Left ventricle myocardium superior (tissue), 1 donor: ENCODE measurements at places on chromosomes 16 and 17.

- peak; percentile 89 for DNase-seq
Measured at GRCh38 chr16:67530013-67530939, 1.6 kb downstream of the RIPOR1 start.

DNA sequence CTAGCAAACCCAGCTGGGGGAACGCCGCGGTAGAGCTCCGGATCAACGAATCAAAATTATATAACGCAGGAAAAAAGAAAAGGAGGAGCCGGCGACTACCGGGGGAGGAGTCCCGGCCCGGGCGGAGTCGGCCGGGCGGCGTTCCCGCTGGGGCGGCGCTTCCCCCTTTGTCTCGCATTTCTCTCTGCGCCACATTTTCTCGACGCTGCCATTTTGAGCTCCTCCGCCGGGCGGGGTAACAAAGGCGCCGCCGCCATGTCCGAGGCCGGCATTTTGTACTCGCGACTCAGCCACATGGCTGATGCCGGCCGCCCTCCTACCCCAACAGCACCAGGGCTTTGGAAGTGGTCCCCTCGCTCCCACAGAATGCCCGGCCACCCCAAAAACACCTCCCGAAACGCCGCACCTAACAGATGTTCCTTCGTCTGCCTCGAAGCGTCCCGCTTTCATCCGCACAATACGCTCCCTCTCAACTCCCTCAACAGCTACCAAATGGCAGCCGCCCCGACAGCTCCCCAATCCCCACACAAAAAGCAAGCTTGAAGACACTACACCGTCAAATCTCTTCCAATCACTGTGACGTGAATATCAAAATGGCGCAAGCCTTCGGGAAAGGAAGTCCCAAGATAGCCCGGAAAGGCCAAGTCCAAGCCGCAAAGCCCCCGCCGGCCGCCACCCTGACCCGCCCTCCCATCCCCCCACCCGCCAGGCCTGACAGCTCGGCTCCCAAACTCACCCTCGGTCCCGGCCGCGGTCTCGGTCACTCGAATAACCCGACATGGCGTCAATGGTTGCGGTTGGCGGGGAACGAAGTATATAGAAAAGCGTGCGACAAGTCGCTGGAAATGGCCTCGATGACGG lies 519 bp downstream of the DDX5 start:
- DNase-seq: peak; percentile 95

GRCh38 chr16:75305364-75306098 lies 54.1 kb upstream of the BCAR1 start:
- peak; percentile 51 for DNase-seq

DNA sequence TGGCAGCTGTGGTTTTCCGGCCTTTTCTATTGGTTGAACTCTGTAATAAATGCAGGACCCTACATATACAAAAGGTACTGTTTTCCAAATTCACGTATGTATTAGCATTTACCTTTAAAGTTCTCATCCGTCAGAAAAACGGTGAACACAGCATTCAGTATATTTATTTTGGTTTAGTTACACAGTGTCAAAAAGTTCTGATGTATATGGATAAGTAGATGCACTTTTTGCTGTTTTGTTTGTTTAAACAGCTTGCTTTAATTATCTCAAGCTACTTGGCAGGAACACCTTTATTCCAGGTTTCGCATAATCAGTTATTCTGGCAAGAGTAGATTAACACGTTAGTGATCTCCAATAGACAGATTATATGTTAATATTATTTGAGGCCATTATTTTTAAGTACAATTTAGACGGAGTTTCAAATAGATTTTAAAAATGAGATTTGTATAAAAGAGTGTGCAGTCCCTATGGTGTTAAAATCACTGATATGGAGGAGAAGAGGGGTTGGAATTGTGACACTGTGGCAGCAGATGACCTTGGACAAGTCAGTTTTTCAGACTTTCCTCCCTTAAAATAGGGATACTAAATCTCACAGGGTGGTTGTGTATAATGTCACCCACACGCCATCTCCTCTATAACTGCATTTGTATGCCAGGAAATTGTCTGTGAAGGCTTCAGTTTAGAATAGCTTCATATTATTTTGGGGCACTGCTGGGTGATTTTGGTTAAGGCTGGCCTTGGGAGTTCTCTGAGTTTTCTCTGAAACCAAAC lies 2.1 kb downstream of the HERPUD1 start:
- no peak for DNase-seq

- DNase-seq: no peak
Measured at GRCh38 chr17:69339937-69340336, 13.0 kb upstream of the ABCA5 start.

DNA sequence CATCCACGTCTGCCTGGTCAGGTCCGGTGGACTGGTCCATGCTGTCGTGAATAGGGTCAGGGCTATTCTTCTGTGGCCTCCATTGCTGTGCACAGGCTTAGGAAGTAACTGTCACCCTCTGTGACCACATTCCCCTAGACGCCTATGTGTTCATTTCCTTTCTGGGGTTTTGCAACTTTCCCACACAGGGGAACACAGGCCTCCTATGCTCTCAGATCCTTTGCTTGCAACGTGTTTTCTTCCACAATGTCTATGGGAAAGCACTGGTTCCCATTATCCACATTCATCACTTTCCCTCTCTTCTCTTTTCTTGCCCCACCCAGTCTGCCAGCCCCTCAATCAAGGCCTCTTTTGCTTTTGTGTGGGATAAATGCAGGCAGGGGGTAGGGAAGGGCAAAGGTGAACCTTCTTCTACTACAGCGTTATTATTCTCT lies 43.2 kb upstream of the DNAJA2 start:
- no peak for DNase-seq

DNA sequence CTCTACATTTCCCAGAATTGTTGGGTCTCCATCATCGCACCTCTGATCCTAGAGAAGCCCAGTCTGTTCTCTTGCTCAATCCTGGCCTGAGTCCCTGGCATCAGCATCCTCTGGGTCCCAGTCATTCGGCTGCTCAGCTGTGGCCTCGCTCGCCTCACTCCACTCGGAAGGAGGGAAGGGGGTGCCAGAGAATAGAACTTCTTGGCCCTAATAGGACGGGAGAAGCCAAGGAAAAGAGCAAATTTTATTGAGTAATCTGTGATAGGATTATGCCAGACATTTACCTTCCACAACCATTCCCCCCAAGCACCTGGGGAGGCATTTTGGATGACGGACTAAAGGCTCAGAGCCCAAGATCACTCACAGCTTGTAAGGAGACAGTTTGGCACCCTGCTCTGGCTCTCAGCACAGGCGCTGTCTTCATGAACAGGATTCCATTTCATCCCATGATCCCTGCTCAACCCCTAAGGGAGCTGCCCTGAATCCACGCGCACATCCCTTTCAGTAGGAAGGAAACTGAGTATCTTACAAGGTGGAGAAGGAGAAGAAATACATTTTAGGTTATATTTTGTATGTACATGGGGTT lies 498 bp upstream of the CLEC10A start:
- DNase-seq: peak; percentile 67

GRCh38 chr17:47692137-47692894 lies 1.6 kb upstream of the TBKBP1 start:
- no peak for DNase-seq

- DNase-seq: peak; percentile 67
Measured at GRCh38 chr17:17351901-17352781, 49.0 kb downstream of the NT5M start.

- peak; percentile 91 for DNase-seq
Measured at GRCh38 chr17:50533720-50534148, 1.2 kb downstream of the EPN3 start.

- no peak for DNase-seq
Measured at GRCh38 chr16:53090286-53090590, 35.4 kb downstream of the CHD9 start.

GRCh38 chr17:9959377-9959981 lies 54.4 kb upstream of the RCVRN start:
- peak; percentile 60 for DNase-seq

GRCh38 chr17:65190467-65191097 lies 53.4 kb downstream of the RGS9 start:
- DNase-seq: no peak

DNA sequence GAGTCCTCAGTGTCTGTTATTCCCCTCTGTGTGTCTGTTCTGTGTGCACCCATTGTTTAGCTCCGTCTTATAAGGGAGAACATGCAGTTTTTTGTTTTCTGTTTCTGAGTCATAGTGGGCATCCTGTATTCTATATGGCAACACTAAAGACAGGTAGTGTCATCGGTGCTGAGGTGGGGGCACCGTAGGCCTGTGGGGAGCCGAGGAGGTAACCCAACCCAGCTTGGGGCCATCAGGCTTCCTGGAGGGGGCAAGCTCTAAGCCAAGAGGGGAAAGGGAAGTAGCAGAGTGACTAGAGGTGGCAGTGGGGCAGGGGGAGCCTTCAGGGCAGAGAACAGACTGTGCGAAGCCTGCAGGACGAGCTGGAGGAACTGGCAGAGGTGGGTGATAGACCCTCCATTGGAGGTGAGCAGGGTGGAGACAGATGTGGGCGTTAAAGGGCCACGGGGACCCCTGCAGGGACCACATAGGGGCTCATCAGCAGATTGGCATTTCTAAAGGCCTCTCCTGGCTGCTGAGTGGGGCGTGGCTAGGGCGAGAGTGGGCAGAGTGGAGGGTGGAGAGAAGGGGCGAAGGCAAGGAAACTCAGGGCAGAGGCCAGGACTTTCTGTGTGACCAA lies 36.5 kb downstream of the CPNE2 start:
- DNase-seq: no peak

DNA sequence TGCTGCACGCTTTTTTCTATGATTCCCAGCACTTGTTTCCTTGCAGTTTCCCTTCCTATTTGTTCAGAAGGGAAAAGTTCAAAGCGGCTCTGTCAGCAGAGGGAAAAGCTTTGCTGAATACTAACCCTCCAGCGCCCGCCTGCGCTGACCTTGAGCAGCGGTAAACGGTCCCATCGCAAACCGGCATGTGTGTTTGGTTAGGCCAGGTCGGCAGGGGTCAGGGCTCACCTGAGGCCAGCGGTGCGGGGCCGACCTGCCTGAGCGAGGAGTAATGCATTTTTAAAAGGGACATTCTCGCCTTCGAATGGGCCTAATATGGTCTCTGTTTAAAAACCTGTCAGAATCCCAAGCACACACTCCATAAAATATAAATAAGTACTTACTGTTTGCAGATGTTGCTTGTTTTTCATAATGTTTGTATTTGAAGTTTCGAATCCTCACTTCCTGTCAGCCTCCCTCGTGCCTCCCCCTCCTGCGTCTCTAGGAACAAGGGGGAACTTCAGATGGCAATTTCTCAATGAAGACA lies 110.1 kb downstream of the IRX3 start:
- no peak for DNase-seq

GRCh38 chr17:67107811-67108775 lies 63.7 kb downstream of the CACNG1 start:
- no peak for DNase-seq

- no peak for DNase-seq
Measured at GRCh38 chr17:35809855-35810461, 674 bp downstream of the TAF15 start.

DNA sequence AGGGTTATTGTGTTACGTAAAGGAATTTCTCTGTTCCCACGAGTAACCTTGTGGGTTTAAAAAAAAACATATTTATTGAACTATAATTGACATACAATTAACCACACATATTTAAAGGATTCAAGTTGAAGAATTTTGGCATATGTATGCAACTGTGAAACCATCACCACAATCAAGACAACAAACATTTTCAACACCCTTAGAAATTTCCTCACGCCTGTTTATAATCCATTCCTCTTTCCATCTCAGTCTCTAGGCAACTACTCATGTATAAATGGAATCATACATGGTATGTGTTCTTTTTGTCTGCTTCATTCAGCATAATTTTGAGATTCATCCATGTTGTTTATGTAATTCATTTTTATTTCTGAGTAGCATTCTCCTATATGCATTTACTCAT lies 104.0 kb downstream of the MRTFB start:
- DNase-seq: no peak

GRCh38 chr16:57530104-57530521 lies 6.3 kb downstream of the CCDC102A start:
- no peak for DNase-seq
